DMS53 (cell line): ENCODE measurements at places on chromosomes 1 and 21.

GRCh38 chr1:162019006-162019405 is 4.7 kb downstream of the OLFML2B start:
- DNase-seq: peak; percentile 85

GRCh38 chr1:10829965-10830515 is 33.6 kb upstream of the CASZ1 start:
- no peak for DNase-seq

GRCh38 chr1:19219451-19219850 is 9.4 kb upstream of the UBR4 start:
- no peak for DNase-seq

GRCh38 chr1:49526672-49527071 is 497.1 kb downstream of the AGBL4 start:
- DNase-seq: no peak

- DNase-seq: no peak
Observed at GRCh38 chr1:22317920-22318243, 133.8 kb upstream of the ZBTB40 start.

- DNase-seq: peak; percentile 20
Observed at GRCh38 chr1:232767305-232768074, 37.7 kb upstream of the MAP10 start.

GRCh38 chr1:14259191-14259757 is 339.2 kb upstream of the KAZN start:
- no peak for DNase-seq

- DNase-seq: peak; percentile 55
Observed at GRCh38 chr1:108000620-108001111, 35.7 kb upstream of the VAV3 start.
